ENCODE measurements at places on chromosomes 4 and X.

- DNase-seq: no peak
Measured at GRCh38 chr4:143402776-143403552, 66.3 kb downstream of the GAB1 start.

- DNase-seq: no peak
Measured at GRCh38 chr4:122930862-122931261, 8.5 kb upstream of the NUDT6 start.

GRCh38 chr4:37627263-37627662 is 58.9 kb downstream of the RELL1 start:
- no peak for DNase-seq

GRCh38 chr4:115781528-115782146 is 668.2 kb upstream of the NDST4 start:
- DNase-seq: no peak

DNA sequence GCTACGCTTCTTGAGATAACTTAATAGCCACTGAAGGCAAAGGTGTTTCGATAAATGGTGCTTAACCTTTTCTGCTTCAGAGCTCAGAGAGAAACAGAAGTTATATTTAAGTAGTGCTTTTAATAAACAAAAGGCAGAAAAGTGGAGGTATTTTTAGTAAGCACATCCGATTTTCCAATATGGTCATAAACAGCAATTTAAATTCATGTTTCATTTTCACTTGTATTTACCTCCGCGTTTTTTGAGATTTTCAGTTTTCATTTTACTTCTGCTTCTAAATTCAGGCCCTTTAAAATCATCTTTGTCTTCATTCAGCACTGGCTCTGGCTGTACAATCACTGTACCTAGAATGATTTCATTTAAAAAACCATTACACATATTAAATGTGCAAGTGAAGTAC is 92.4 kb downstream of the ATRX start:
- DNase-seq: no peak

DNA sequence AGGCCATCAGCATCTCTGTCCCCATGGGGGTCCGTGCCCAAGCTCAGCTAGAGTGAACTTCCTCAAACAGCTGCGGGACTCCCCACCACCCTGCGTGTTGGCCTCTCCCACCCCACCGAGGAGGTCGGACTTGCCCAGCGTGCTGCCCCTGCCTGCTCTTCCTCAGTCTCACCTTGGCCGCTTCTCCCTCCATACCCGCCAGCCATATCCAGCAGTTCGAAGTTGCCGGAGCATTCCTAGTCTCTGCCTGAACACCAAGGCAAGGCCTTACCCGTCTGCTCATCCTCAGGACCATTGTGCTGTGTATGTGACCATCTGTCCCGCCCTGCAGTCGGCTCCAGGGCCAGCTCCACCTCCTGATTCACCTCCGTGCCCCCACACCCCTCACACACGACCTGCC is 84.5 kb downstream of the WFS1 start:
- DNase-seq: no peak

- no peak for DNase-seq
Measured at GRCh38 chr4:121777625-121778024, 12.7 kb upstream of the SMIM43 start.

- DNase-seq: no peak
Measured at GRCh38 chrX:52341493-52341892, 27.3 kb upstream of the XAGE2 start.

DNA sequence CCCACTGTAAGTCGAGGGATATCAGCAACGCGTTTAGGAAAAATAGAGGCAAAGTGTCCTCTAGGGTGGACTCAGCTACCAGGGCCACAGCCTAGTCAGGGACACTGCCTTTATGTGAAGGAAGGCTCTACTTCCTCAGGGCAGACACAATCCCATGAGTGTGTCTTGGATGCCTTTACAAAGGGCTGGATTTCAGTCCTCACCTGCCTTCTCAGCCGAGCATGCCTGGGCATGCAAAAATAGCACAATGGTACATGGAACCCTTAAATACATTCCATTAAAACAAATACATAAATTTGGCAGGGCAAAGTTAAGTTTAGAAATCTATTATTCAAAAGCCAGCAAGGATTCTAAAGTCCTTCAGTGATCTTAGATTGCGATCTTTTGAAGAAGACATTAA is 51.1 kb downstream of the DMD start:
- no peak for DNase-seq

DNA sequence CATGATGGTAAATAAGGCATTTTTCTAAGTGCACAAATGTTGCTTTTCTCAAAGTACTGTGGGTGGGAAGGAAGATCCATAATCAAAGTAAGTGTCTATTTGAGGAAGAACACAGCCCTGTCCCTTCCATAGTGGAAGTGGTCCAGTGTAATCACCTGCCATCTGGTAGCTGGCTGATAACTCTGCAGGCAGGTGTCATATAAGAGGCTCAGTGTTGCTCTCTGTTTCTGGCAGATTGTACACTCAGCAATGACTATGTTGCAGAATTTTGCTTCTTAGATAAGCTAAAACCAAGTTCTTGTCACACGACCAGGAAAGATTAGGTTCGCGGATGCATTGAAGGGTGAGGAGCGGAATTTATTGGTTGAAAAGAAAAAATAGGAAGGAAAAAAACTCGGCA is 20.9 kb downstream of the SAGE1 start:
- DNase-seq: no peak

DNA sequence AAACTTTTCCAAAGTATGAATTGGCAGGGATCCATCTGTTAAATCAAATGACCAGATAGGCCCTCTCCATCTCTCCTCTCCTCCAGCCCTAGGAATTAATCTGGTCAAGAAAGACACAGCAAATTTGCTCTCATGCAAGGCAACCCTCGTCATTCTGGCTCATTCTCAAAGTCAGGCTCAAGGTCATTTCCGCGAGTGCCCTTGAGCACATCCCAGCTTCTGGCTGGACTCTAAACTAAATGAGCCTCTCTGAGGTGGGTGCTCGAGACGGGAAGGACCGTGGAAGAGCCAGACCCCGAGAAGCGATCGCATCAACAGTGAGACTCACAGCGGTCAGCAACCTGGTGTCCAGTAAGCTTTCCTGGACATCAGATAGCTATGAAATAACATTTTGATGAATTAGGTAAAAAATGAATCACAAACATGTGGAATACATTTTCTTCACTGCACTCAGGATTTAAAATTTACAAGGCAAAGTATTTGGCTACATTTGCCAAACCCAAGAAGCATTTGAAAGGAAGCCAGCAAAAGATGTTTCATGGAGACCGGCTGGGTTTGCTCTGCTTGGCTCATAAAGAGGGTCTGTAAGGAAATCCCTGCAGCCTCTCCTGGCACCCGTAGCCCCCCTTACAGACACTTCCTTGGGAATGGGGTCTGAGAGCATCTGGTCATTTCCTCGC is 121.0 kb downstream of the ENPP6 start:
- no peak for DNase-seq

DNA sequence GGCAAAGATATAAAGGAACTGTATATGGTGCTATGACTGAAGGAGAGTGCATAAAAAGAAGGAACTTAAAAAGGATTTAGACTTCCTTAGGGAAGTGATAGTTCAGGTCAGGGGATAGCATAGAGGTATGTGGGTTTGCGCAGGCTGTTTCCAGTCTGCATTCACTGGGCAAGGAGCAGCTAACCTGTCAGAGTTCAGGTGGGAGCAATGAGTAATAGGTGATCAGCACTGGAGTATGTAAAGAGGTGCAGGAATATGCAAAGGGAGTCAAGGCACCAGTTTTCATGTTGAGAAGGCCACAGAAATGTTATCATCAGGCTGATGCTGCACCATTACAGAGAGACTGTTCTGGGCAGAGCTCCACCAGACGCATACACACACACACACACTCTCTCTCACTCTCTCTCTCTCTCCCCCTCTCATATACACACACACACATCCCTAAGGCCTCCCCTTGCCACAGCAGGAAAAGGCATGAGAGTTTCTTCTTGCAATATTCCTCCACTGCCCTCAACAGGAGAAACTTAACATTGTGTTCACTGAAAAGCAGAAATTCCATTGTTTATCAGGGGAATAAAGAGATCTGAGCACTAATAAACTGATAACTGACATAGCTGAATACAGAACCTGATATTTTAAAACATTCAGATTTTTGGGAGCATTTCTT is 256.4 kb upstream of the GRID2 start:
- DNase-seq: no peak

GRCh38 chr4:4789462-4789861 is 70.0 kb upstream of the MSX1 start:
- no peak for DNase-seq

- no peak for DNase-seq
Measured at GRCh38 chr4:141702472-141703182, 66.2 kb downstream of the IL15 start.

DNA sequence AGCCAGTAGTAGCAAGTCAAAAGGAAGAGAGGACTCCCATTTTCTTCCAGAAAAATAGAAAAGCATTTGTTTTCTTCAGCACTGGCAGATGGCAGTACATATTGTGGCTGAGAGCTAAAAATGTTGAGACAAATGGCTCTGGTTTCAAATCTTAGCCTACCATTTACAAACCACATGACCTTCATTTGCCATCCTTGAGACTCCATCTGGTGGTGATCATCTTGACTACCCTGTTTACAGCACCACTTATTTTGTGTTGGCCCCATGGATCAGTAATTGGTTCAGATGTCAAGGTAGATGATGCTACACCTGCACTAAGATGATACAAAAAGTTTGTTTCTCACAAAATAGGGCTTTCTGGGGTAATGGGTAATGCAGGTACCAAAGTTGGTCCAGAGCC is 951.8 kb upstream of the IGFBP7 start:
- DNase-seq: no peak

DNA sequence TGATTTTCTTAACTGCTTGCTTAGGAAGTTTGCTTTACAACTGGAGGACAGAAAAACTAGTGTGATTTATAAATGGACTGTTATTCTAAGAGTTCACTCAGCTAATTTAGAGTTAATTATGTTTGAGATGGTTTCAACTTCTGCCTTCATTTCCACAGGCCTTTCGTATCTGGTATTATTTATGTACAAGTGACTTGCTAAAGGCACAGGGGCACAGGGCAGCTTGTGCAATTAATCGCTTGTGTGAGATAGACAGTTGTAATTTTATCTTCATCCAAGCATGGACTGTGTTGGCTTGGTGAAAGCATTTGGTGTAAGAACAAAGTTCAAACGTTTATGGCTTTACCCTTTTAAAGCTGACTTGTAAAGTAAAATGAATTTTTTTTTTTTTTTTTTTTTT is 38.3 kb downstream of the GPAT3 start:
- DNase-seq: no peak

DNA sequence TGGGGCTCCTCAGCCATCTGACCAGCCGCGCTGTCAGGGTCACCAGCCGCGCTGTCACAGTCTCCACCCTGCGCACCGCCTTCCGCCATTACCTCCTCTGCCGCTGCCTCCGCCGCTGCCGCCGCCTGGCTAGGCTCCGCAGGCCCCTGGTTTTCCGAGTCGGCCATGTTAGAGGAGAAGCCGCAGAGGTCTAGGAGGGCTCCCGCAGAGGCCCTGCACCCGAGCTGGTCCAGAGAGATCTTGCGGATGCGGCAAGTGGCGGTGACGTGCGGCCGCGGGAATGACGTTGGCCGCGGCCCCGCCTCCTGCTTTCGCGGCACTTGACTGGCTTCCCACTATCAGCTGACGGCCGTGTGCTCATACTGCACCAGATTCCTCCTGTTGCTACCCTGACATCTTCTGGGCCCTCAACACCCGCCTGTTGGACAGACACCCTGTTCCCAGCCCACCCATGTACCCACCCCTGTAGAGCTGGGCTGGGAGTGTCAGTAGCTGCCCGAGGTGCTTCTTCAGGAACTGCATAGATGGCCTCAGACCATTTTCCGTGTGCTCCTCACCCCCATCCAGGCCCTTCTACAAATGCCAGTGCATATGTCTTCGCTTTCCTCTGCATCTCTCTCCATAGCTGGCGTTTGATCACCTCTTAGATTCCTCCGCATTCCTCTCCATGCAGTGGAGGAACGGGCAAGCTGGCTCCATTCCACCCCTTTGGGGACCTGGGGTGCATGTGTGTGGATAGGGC is at the start of gene NAP1L5:
NAP1L5 (minus strand) TSS at position 242 of the 742 bp plus-strand sequence; CDS start at position 167, 75 bp downstream.
- peak; percentile 74 for DNase-seq

- DNase-seq: no peak
Measured at GRCh38 chrX:150238632-150239382, 124.3 kb upstream of the MAMLD1 start.

DNA sequence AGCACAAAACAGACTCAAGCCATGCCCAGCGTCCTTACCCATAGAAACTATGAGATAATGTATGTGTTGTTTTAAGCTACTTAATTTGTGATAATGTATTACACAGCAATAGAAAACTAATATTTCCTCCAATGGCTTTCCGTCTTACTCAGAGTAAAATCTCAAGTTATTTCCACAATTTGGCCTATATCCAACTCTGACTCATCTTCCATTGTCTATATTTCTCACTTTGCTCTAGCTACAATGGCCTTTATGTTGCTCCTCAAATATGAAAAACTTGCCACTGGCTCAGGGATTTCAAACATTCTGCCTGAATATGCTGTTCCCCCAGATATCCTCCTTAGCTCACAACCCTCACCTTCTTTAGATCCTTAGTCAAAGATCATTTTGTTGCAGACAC is 31.6 kb downstream of the IQCM start:
- no peak for DNase-seq

DNA sequence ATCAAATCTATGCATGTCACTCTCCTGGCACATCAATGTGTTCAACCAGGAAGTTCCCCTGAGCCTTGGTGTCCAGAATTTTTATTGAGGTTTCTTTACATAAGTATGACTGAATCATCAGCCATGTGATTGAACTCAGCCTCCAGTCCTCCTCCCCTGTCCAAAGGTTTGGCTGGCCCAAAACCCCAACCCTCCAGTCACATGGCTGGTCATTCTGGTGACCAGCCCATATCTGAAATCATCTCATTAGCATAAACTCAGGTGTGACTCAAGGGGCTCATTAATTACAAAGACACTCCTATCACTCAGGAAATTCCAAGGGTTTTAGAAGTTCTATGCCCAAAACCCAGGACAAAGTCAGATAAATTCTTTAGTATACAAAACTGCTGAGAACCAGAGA is 20.6 kb upstream of the SUPT20HL2 start:
- no peak for DNase-seq

DNA sequence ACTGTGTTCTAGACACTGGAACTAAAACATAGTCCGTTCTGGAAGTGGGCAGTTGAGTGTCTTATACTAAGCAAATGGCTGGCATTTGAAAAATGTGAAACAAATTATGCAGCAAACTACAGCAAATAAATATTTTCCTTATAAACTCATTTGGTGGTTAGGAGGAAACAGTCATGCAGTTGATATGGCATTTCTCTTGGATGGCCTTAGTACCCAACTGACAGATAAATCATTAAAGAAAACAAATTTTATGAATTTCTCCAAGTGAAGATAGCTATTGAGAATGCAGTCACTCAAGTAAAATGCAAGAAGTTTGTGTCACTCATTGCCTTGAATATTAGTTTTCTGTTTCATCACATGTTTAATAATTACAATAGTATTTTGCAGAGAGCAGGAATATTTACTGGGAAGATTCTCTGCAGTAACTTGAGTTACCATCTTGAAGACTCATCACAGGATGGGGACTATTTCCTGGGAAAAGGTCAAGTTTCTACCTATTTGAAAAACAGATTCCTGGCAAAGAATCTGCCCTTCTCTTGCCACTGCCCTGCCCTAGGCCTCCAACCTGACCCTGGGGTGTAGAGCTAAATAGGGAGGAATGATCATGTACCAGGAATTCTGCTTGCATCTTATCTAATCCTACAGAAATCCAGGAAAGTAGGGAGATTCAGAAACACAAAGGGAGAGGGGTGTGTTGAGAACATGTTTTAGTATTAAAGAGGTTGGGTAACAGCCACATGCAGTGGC is 105.9 kb downstream of the SH3RF1 start:
- DNase-seq: no peak

GRCh38 chr4:58368221-58368620 is 1258.0 kb upstream of the IGFBP7 start:
- DNase-seq: no peak
